Glomerular endothelial cell (primary cell): ENCODE measurements at places on chromosomes 3 and 15. TPM values are rescaled to one million over a fixed set of nuclear protein-coding genes. Genes with fewer than 3 reads are reported as not detected.

- DNase-seq: no peak
These were observed 8.5 kb downstream of the CCDC9B start for GRCh38 chr15:40332113-40332781.

DNA sequence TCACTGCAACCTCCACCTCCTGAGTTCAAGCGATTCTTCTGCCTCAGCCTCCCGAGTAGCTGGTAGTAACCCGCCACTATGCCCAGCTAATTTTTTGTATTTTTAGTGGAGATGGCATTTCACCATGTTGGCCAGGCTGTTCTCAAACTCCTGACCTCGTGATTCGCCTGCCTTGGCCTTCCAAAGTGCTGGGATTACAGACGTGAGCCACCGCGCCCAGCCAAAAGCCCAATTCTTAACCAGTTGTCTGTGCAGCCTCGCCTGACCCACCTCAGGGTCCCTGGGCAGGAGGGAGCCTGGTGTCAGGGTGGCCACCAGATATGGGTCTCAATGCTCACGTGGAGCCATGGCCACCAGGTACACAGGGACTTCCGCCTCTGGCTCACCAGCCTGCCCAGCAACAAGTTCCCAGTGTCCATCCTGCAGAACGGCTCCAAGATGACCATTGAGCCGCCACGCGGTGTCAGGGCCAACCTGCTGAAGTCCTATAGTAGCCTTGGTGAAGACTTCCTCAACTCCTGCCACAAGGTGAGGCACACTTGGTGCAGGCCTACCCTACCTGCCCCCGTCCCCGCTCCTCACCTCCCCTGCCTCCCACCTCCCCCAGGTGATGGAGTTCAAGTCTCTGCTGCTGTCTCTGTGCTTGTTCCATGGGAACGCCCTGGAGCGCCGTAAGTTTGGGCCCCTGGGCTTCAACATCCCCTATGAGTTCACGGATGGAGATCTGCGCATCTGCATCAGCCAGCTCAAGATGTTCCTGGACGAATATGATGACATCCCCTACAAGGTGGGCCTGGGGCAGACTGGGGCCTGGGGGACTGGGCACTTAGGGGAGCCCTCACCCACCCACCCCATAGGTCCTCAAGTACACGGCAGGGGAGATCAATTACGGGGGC is 48.6 kb downstream of the SEMA3G start:
- no peak for DNase-seq

- no peak for DNase-seq
These were observed 307.9 kb downstream of the CLSTN2 start for GRCh38 chr3:140242818-140243276.

DNA sequence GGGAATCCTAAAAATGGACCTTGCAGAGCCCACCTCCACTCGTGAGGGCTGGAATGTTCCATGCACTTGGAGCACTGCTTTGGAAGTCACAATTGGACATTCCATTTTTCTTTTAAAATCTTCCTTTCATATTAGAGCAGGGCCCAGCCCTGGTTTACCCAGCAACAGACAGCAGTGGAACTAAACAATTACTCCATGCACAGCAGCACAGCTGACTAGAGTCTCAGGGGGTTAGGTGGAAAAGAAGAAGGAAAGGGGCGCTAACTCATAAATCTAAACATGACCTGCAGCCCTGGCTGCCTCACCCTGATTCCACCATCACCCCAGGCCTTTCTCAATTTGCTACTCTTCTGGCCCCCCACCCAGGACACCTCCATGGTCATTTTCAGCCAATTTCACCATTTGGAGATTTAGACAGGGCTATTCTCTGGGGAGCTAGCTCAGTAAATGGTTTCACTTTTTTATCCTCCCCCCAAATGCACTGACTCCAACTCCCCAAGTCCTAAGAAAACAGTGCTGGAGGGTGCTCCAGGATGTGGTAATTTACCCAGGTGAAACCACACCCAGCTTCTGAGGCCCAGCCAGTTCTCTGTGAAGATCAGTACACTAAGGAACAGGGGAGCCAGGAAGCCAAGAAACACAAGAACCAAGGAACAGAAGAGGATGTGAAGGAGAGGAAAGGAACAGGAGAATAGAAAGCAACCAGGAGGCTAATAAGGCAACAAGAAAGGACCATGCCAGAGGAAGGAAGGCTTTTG is 1.6 kb upstream of the LRRC31 start:
- DNase-seq: no peak

DNA sequence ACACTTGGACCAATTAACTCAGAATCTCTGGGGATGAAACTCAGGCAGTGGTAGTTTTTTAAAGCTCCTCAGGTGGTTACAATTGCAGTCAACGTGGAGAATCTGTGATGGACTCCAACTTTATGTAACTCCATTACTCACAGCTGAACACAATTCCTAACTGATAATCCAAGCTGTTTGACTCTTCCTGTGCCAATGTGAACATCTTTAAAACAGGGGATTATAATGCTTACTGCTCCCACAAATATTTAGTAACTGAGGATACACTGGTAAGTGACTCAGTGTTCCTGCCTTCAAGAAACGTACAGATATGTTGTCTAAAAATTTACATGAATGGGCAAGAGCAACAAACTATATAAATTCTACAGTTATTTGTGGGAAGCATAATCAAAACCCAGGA is 85.6 kb downstream of the OSBPL10 start:
- no peak for DNase-seq

The ADAMTS9 gene
- total RNA-seq: 72.1 and 96.2 TPM in 2 replicates

GRCh38 chr15:35470441-35470840 is 75.5 kb downstream of the DPH6 start:
- DNase-seq: no peak

GRCh38 chr3:183762304-183762703 is 63.1 kb downstream of the MAP6D1 start:
- DNase-seq: no peak

DNA sequence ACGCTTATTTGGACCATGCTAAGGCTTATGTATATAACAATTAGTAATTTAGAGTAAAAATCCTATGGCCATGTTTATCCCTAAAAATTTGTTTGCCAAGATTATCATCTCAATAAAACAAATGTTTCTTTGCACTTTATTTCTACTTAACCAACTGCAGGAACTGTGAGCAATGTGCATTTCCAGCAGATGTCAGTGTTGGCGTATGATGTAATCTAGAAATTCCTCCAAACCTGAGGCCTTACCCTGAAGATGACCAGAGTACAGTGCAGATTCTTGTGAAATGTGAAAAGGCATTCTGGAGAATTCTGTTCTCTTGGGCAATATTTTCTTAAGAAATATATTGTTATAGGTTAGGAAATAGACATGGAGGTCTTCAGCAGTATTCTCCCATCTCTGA is 205.9 kb downstream of the MBNL1 start:
- DNase-seq: peak; percentile 57

- DNase-seq: no peak
These were observed 16.3 kb downstream of the SEC11A start for GRCh38 chr15:84699538-84700191.

The MEIS2 gene
- total RNA-seq: 103 and 119 TPM in 2 replicates

- DNase-seq: no peak
These were observed 179.2 kb downstream of the CLSTN2 start for GRCh38 chr3:140113996-140114788.

DNA sequence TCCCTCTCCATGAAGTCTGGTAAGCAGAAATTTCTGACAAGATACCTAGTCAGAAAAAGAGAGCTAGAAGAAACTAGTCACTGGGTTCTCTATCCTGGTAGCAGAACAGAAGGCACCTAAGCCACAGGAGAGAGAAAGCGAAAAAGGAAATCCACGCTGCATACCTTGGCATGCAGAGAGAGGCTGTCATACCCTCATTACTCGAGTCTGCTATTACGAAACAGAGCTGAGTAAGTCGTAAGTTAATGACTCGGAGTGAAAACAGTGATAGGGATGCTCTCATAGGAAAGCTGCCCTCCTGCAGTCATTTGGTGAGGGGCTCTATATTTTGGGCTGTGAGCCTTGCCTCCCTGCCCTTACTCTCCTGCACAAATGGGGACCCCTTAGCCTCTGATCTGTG is 16.2 kb downstream of the CLRN1 start:
- no peak for DNase-seq

- DNase-seq: no peak
These were observed 2.9 kb downstream of the SLC22A13 start for GRCh38 chr3:38268522-38268921.

The A4GNT gene
- not detected in 2 replicates for total RNA-seq

The CSTA gene
- total RNA-seq: not detected in 2 replicates

The ROBO1 gene
- 35.2 and 39.3 TPM in 2 replicates for total RNA-seq

The CCR4 gene
- total RNA-seq: 0.64 and 0.78 TPM in 2 replicates

DNA sequence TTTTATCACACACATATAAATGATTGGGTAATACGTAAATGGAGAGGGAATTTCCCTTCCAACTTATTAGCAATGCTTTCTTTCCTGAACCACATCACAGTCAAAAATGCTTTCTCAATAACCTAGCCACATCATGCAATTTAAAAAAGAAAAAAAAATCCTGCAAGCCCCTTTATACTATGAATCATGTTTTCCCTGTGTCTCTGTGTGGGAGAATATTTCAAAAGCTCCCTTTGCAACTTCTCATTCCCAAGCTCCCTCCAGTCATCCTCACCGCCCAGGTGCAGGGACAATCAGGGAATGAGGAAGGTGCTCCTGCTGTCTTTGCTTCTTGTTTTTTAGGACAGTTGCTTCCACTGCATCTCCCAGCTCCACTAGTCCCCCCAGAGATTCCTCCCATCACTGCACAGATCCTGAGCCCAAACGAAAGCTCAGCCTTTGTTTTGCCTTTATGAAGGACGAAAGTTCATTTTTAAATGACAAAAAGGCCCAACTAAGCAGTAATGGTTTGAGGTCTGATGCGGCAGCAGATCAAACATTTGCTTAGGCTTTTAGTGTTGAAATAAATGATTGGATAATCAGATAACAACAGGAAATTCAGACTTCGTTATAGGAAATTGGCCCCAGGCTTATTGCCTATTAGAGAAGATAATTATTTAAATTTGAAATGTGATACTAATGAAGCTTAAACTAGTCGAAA is 47.8 kb upstream of the ADGRG7 start:
- DNase-seq: no peak

The VEPH1 gene
- total RNA-seq: 68.7 and 80.8 TPM in 2 replicates

DNA sequence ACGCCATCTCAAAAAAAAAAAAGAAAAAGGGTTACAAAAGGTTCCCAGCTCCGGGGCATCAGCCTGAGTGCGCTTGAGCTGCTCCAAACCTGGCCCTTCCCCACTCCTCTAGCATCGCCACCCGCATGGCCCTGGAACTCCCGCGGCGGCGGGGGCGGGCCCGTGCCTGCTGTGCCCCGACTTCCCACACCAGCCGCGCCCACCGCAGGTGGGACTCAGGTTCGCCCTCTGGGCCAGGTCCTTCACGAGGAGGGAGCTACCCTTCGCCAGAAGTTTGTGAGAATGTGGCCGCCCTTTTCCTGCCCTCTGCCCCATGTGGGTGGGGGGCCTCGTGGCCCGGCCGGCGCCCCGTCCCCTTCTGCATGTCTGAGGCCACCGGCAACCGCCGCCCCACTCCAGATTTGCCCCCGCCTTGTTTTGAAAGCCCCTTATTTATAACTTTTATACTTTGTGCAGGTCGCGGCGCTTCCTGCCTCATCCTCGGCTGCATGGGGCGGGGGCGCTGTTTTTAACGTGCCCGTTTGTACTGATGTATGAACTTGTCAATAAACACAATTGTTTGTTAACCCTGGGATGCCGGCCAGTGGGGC is 507 bp upstream of the JMJD7 start:
- DNase-seq: no peak

- DNase-seq: no peak
These were observed 8.9 kb downstream of the RTP2 start for GRCh38 chr3:187693431-187693830.

DNA sequence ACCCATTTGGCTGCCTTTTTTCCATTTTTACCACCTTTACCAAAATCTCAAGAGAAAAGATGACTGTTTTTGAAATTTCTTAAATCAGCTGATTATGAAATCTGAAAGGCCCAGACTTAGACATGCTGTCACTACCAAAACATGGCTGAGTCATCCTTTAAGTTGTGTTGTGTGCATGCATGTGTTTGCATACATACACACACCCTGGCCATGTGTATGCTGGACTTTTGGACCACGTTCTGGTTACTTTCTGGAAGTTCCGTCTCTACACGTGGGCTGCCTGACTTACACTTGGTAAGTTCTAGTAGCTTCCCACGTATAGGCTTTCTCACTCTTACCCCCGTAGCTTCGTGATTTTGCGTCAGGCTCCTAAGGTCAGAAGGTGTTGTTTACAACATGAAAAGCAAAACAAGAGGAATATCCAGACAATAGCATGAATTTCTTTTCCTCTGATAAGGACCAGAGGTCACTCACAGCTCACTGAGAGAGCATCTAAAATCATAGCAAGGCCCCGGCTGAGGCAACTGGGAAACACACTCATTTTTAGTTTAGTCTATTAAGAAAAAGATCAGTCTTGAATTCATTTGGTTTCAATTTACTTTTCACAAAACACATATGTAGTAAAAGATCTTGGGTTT is 62.4 kb downstream of the COL8A1 start:
- no peak for DNase-seq

GRCh38 chr3:101454629-101455028 is 58.4 kb downstream of the SENP7 start:
- DNase-seq: no peak

The THRB gene
- 0.06 and 1.6 TPM in 2 replicates for total RNA-seq

DNA sequence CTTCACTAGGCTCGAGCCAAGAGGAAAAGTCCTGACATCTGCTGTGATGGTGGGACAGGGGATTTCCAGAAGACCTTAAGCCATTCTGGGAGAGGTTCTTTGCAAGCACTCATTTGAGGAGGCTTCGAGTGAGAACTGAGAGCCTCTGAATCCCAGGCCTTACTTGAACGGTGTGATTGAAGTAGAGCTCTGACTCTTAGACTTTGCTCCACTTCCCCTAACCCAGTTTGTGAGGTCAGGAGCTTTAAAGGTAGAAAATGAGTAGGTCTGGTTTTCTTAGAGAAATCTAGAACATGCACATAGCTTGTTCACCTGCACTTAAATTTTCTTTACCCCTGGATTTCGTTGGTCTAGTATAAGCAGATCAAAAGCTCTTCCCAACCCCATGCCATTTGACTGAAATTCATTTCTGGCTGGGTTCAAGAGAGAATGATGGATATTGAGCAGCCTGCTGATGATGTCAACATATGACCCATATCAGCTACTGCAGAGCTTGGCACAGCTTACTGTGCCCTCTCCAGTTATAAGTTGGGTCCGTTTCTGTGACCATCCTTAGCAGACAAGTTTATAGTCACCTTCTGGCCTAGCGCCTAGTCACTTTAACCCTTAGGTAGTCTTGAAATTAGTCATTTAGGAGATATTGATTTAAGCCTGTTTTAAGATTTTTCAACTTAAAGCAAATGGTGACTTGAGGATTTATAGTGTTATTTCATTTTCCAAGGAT is 229.2 kb upstream of the CHRM5 start:
- no peak for DNase-seq

- DNase-seq: no peak
These were observed 181.5 kb downstream of the ADAMTS9 start for GRCh38 chr3:64506255-64506654.

GRCh38 chr3:107436029-107436428 is 58.8 kb downstream of the CCDC54 start:
- DNase-seq: no peak

DNA sequence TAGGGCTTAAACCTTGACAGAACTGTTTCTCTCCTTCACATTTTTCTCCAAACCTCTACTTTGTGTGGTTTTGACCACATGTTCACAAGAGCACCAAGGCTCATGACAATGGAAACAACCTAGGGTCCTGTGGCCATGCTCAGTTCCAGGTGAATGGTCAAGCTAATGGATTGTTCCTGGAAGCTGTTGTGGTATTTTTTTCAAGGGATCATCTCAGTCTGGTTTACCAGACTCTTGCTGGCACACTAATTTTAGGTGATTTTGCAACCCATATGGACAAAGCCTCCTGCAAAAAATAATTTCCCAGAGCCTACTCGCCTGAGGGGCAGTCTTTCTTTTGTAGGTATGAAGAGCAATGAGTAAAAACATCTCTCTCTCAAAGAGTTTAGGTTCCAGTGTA is 67.2 kb downstream of the LSAMP start:
- DNase-seq: no peak

GRCh38 chr15:70257573-70258248 is 160.0 kb upstream of the TLE3 start:
- DNase-seq: no peak
